ENCODE measurements at places on chromosomes 3 and 15.

GRCh38 chr3:112874725-112875124 is 28.1 kb upstream of the CD200R1L start:
- no peak for DNase-seq

- no peak for DNase-seq
Observed at GRCh38 chr3:55267206-55267930, 219.7 kb downstream of the WNT5A start.

GRCh38 chr3:158847452-158847821 is 45.6 kb downstream of the MFSD1 start:
- no peak for DNase-seq

GRCh38 chr3:171832989-171833388 is 10.2 kb upstream of the TMEM212 start:
- no peak for DNase-seq

GRCh38 chr3:10514407-10515069 is 9.2 kb upstream of the ATP2B2 start:
- no peak for DNase-seq

DNA sequence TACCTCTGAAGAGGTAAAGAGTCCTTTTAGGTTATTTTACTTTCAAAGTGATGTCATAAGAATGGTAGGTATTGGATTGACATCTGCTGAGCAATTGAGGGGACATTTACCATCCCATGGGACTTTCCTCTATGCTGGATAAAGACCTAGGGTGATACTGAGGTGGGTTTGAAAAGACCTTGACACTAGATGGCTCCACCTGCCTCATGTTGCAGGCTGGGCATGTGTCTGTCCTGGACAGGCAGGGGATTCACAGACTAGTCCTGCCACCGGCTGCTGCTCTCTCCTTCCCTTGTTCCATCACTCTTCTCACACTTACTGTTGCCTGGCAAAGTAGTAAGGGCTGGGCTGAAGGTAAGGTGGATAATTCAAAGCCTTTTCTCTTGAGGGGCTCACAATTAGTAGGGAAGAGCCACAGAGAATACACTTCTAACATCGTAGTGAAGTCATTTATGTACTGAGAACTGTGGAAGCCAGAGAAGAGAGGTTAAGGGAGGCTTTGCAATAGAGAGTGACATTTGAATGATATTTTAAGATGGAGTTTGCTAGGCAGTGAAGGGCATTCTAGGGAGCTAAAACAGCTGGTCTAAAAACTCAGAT is 27.7 kb downstream of the TRAK1 start:
- peak; percentile 66 for DNase-seq

DNA sequence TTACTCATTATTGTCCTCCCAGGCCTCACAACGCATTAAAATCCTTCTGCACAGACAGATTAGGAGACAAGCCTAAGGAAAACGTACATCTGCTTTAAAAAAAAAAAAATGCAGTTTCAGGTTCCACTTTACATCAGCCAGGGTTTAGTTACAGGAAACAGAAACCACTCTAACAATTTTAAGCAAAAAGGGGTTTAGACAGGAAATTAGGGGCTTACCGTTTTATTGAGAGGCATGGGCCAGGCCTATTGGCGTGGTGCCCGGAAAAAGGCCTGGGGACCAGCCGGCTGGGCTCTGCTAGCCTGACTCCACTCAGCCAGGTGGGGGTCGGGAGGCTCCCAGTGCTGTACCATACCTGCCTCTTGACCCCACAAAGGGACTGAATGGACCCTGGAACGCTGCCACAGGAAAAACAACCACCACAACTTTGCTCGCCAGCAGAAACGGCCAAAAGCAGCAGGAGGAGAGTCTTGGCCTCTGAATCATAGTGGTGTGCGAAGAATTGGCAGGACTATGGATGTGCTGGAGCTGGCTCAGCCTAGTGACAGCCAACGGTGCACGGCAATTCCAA is 124.3 kb downstream of the CHSY1 start:
- no peak for DNase-seq

- no peak for DNase-seq
Observed at GRCh38 chr3:157429708-157430107, 6.9 kb upstream of the PTX3 start.

DNA sequence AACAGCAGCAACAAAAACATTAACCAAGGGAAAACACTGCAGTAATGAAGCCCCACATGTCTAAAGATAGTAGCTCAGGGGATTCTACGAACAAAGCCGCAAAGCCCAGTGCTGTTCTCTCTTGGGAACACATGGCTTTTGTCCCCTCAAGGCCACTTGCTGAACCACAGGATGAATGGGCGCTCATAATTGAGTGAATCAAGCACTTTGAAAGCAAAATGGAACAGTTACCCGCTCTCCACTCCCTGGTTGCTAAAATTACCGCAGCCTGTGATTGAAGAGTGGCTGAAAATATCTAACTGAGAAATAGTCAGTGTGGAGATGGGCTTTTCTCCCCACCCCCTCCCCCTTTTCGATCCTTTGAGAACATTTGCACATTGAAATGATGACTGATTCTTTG is 39.6 kb downstream of the RASGRF1 start:
- no peak for DNase-seq

DNA sequence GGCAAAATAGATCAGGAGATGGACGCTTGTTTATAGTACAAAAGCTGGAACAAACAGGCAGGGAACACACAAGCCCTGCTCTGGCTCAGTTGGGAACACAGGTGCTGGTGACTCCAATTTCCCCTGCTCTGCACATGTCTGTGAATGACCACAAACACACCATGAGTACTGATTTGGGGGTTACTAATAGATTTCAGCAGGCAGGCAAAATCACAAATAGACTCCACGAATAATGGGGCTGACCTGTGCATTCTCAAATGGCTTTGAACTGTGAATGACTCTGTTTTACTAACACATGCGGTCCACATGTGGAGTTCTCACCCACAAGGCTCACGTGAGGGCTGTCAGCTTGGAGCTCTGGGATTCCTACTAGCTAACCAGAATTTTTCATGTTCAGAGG is 3.9 kb downstream of the RTP3 start:
- DNase-seq: no peak

GRCh38 chr15:63043335-63044076 is 959 bp downstream of the TPM1 start:
- no peak for DNase-seq
